Stimulated activated CD4-positive, alpha-beta T cell treated with anti-CD3 and anti-CD28 coated beads, Interleukin-4, amount 100 ng/mL, for 48 hours (primary cell): ENCODE measurements at places on chromosomes 13 and 19.

DNA sequence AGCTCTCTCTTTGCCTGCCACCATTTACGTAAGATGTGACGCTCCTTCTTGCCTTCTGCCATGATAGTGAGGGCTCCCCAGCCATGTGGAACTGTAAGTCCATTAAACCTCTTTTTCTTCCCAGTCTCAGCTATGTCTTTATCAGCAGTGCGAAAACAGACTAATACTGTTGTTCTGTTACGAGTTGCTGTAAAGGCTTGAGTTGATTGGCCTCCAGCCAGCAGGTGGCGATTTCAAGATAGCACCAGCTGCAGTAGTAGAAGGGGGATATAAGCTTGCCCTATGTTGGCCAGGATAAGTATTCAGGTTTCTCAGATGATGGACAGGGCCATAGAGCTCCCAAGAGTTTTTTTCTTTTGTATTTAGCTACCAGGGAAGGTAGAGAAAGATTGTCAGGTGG, 385.5 kb downstream of the MZT1 start:
- DNase-seq: no peak

GRCh38 chr19:42397263-42398166, 7.4 kb upstream of the CNFN start:
- no peak for DNase-seq

GRCh38 chr19:5809469-5809868, 4.6 kb downstream of the NRTN start:
- no peak for DNase-seq

GRCh38 chr13:60356970-60357369, 40.0 kb upstream of the TDRD3 start:
- DNase-seq: no peak

GRCh38 chr13:106336668-106337067, 198.8 kb downstream of the EFNB2 start:
- no peak for DNase-seq
